COR-L47 (cell line): ENCODE measurements at places on chromosomes 4 and X.

- DNase-seq, result no peak
Measured at GRCh38 chr4:65599340-65599739, 70.9 kb downstream of the EPHA5 start.

GRCh38 chr4:3295837-3296624 is 3.2 kb downstream of the RGS12 start:
- no peak for DNase-seq

DNA sequence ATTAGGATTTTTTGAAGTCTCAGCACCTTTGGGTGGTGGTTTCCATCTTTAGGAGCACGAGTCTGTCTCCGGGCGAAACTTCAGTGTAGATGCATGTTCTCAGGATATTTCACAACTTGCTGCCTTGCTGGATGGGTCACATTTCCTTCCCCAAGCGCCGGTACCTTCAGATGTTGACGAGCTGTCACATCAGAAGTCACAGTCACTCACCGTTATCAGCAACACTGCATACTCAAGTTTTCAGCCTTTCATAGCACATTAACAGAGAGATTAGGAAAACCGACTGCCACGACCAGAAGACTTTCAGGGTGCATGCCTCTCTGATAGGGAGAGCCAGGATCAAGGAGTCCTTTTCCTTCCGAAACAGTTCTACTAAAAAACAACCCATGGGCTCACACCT is 77.8 kb downstream of the SHROOM2 start:
- no peak for DNase-seq

GRCh38 chrX:153526801-153527200 is 9.4 kb downstream of the ATP2B3 start:
- DNase-seq, result peak; percentile 60

GRCh38 chr4:109359040-109359646 is 56.7 kb upstream of the COL25A1 start:
- no peak for DNase-seq

GRCh38 chr4:88144048-88144447 is 14.4 kb downstream of the ABCG2 start:
- DNase-seq, result no peak

DNA sequence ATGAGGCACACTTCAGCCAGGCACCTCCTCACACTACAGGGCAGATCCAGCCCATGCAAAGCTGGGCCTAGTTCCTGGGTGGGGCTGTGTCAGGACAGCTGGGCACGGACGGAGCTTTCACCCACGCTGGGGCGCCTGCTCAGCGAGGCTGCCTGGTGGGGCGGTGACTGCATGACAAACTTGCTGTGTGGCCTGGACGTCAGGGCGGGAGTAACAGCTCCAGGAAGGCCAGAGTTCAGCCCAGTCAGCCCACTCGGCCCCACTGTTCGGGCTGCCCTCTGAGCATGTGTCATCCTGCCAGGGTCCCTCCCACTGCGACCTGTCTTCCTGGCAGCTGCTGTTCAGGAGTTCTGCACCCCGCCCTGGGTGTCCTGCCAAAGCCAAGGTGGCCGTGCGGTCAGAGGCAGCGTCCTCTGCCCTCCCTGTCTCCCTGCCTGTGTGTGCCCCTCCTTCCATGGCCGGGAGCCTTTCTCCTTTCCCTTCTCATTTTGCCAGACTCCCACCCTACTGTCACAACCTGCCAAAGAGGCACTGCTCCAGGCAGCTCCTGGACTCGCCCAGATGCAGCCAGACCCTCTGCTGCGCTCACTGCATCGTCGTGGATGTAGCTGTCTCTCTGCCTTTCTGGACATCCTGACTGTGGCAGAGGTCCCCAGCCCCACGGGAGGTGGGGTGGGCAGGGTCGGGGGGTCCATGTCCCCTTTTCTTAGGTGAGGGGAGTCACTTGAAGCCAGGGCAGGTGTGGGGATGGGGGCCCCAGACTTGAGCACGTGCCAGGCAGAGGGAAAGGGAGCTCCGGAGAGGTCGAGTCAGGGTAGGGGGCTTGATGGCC is 33.0 kb upstream of the KIAA0232 start:
- DNase-seq, result no peak

DNA sequence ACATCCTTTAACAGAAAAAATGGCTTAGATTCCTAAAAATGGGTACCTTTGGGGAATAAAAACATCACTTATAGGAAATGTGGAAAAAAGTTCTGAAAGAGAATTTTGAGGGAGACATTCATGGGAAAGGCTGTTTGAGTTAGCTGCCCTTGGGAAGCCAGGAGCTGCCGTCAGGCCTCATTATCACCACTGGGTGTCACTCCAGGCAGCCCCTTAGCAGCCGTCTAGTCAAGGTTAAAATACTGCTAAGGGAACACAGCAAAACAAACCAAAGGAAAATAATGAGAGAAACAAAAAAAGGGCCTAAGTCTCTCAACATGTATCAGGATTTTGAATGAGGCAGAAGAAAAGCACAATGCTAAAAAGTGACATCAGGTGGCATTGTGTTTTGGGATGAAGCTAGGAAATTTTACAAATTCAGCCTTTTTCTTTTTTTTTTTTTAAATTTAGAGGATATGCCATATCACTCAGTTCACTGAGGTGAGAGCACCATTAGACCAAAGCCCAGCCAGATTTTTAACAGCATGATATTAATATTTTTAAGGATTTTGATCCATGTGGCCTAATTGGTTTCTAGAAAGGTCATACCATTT is 235.3 kb downstream of the GPAT3 start:
- peak; percentile 16 for DNase-seq
